ENCODE measurements at places on chromosomes 16 and 17. TPM values are rescaled to one million over a fixed set of nuclear protein-coding genes. Genes with fewer than 3 reads are reported as not detected.

LRRC75A gene
- 40.5 TPM for polyA plus RNA-seq

ZPBP2 gene
- not detected for polyA plus RNA-seq

DNA sequence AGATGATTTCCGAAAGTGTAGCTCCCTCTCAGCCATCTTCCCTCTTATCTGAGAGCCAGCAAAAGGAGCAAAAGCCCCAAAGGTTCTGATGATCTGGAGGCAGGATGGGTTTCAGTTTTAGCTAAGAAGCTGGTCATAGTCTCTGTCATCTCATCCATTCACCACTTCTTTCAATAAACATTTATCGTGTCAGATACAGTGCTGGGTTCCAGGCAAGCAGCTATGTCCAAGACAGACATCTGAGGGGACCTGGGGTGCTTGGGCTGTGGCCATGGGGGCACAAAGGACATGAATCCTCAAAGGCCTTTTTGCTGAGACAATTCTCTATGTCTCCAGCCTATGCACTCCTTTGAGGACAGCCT, 1.0 kb upstream of the ETV4 start:
- no peak for DNase-seq

DNA sequence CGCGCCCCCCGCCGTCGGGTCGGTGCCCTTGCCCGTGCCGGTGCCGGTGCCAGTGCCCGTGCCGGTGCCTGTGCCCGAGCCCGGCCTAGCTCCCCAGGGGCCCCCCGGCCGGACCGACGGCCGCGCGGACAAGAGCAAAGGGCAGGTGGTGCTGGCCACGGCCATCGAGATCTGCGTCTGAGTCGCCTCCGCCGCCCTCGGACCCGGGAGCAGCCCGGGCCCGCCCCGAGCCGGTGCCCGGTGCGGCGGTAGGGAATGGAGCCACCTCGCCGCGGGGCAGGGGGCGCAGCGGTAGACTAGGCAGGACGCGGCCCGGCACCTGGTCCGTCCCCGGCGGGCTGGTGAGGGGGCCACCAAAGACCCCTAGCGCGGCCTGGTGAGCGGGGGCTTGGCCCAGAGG, 28.4 kb downstream of the SBK1 start:
- DNase-seq: no peak

EFTUD2 gene
- polyA plus RNA-seq: 20.6 TPM

- no peak for DNase-seq
Observed at GRCh38 chr17:79749156-79749815, 18.5 kb downstream of the ENPP7 start.

DNA sequence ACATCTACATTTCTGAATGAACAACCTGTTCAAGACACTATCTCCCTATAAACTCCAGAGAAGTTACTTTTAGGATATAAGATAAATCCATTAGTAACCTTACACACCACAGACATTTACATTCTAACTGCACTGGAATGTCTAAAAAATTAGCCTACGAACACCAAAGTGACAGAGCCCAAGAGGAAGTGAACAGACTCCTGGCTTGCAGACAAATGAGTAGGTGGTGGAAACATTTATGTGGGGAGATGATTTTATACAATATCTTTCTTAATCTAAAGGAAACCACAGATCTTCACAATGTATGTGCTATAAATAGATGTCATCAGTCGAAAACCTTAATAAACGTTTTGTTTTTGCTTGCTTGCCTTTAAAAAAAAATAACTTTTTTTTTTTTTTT, 18.8 kb downstream of the ZNF652 start:
- no peak for DNase-seq

OVCA2 gene
- polyA plus RNA-seq: 66.8 TPM

PRAC1 gene
- 388 TPM for polyA plus RNA-seq

ATP2C2 gene
- 7.2 TPM for polyA plus RNA-seq

- DNase-seq: no peak
Observed at GRCh38 chr17:77120868-77121267, 19.9 kb upstream of the SEC14L1 start.

GRCh38 chr16:1474796-1475551, at the start of gene CLCN7:
Gene CLCN7, minus strand, starts transcription at chr16:1475028. Its CDS starts 54 bp downstream, at chr16:1474974.
- DNase-seq: peak; percentile 96

DNA sequence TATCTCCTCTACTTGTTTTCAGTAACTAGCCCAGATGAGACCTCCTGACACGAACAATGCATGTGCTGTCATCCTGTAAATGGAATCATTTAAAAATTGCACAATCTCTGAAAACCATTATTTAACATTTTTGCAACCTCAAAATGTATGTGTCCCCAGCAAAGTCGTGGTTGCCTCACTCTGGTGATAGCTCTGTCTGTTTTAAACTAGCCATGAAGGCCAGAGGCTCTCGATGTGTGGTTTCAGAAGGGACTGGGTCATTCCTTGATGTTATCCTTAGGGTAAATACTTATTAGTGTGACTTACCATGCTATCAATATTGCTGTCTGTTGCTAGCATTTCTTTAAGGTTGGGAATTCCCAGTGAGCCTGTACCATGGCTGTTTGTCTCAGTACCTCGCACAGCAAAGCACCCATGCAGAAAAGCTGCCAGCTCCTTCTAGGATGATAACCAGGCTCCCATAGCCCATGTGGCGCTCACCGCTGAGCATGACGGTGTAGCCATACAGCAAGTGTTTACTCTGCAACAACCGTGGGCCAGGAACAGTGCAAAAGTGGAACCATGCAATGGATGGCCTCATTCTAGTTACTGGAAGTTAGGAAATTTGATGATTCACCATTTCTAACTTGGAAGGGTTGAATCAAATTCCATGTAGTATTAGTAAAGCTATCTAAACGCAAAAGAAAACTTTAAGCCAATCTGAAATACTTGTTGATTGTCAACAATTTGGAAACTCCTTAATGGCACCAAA, 2.9 kb upstream of the PGS1 start:
- peak; percentile 87 for DNase-seq

- DNase-seq: no peak
Observed at GRCh38 chr16:2282866-2283555, 15.1 kb upstream of the RNPS1 start.

SHCBP1 gene
- polyA plus RNA-seq: 6.8 TPM

GRCh38 chr17:62935098-62935497, 30.9 kb upstream of the TANC2 start:
- no peak for DNase-seq

GRCh38 chr17:47840001-47840741, 902 bp downstream of the SCRN2 start:
- no peak for DNase-seq

DNA sequence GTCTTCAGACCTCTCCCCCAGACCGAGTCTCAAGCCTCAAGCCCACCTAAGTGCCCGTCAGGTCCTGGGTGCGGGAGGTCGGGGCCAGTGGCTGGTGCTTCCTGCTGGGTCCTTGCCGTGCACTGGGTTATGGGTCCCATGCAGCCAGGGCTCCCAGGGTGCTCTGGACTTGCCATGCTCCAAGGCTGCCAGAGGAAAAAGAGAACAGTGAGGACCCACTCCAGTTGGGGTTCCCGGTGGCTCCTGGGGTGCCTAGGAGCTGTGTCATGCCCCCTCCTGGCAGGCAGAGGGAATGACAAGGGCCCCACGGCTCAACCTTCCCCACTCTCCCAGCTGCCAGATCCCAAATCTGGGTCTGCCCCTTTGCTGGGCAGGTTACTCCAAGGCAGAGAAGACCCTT, 3.8 kb downstream of the SNX20 start:
- no peak for DNase-seq

CWC25 gene
- polyA plus RNA-seq: 11.3 TPM

DNA sequence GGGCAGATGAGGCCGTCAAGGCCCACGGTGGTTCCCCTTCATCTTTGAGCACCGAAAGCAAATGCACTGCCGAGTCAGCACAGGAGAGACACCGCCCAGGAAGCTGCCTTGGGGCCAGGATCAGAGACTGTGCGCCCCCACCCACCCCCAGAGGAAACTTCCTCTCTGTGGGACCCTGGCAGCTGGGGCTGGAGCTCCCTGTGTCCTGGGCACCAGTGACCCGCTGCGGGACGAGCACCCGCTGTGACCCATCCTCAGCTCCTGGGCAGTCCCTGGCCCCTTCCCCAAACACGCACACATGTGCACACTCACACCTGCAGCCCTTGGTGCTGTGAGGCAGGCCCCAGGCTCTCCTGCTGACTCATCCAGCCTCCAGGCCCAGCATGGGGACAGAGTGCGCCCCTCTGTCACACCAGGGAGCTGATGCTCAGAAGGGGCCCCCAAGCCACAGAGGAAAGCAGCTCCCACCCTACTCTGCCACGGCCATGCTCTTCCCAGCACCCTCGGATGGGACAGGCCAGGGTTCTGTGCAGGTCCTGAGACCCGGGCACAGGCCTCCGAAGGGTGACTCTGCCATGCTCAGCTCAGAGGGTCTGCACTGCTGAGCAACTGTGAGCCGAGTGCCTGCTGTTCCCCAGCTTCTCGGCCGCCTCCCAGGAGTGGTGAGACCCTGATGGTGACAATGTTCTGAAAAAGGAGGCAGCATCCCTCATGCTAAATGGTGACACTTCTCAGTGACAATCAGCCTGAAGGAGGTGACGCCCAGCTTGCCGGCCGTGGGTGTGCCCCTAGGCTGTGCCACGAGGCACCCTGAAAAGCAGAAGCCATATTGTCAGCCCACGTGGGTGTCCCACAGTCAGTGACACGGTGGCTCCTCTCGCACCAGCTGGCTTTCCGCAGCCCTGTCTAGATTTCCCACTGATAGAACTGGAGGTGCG, 3.6 kb downstream of the PIEZO1 start:
- no peak for DNase-seq

DNA sequence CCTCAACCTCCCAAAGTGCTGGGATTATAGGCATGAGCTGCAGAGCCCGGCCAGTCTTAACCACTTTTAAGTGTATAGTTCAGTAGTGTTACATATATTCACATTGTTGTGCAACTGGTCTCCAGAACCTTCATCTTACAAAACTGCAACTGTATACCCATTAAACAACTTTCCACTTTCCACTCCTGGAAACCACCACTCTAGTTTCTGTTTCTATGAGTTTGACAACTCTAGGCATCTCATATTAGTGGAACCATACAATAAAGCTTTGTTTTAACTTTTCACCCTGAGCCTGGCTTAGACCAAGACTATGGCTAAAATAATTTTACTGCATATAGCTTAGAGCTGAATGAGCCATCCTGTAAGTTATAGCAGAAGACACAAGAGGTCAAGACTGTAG, 108.0 kb upstream of the GOT2 start:
- DNase-seq: no peak

CCL8 gene
- polyA plus RNA-seq: 2.5 TPM

GRCh38 chr17:68054296-68054900, 18.9 kb downstream of the KPNA2 start:
- no peak for DNase-seq

GRCh38 chr16:8919934-8920462, 37.8 kb downstream of the LITAFD start:
- no peak for DNase-seq

DNA sequence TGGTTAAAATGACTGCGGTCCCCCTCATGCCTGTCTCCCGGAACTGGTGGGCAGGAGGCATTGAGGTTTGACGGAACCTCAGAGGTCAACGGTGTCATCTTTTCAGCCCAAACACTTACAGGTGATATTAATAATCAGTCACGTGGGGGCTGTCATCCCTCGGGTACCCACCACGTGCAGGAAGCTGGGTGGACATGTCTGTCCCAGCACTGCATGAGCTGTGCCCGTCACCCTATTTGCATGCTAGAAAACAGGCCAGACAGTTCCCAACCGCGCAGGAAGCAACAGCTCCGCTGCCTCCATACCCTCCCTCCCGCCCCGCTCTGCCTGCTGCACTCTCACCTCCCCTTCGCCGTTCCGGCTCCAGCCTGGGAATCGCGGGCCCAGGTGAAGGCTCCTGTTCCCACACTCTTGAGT, 1.4 kb downstream of the SYNGR3 start:
- DNase-seq: no peak

GRCh38 chr16:760545-761343, at the start of gene MSLN:
Gene MSLN, plus strand, starts transcription at chr16:760734. Its CDS starts 1,947 bp downstream, at chr16:762681.
- no peak for DNase-seq

DNA sequence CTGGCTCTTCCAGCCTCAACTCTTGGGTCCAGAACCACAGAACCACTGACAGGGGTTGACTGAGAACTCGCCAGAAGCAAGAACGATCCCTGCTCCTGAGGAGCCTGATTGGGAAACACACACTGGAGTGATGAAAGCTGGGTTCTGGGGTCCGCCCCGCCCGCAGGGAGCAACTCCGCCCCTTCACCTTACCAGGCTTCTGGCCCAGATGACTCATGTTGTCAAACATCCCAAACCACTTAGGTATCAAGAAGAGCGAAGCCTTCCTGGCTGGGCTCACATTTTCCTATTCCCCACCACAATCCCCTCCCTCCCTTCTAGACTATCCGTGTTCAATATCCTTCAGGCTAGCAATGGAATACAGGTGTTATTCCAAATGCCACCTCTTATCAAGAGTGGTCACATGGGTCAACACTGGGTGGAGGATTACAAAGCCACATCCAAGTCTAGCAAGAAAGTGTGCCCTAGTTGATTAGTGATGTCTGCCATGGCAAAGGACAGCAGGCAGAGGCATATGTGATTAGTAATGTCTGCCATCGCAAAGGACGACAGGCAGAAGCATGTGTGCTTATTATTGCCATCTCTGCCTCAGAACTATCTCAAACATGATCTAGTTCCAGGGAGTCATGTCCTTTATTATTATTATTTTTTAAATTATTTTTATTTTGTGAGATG, 70.5 kb downstream of the TIMM22 start:
- DNase-seq: no peak

DNA sequence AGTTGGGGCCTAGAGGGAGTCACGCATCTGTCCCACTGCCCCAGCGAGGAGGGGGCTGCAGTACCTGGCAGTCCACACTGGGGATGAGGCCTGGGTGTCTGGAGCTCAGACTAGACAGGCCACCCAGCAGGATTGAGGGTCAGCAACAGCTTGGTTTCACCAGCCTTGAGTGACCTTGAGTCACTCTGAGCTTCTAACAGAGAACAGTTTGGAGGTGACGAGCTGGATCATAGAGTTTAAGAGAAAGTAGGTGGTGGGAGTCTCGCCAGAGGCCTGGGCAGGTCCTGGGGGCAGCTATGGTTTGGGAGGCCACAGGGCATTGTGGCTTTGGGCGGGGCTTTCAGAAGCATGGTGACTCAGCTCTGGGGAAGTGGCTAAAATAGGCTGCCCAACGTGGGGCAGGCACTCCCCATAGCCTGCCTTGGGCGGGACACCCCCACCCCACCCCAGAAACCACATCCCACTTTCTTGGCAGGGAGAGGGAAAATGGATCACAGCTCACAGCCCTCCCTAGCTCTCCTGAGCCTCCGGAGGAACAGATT, 20.5 kb downstream of the CDC42EP4 start:
- DNase-seq: peak; percentile 85

DNA sequence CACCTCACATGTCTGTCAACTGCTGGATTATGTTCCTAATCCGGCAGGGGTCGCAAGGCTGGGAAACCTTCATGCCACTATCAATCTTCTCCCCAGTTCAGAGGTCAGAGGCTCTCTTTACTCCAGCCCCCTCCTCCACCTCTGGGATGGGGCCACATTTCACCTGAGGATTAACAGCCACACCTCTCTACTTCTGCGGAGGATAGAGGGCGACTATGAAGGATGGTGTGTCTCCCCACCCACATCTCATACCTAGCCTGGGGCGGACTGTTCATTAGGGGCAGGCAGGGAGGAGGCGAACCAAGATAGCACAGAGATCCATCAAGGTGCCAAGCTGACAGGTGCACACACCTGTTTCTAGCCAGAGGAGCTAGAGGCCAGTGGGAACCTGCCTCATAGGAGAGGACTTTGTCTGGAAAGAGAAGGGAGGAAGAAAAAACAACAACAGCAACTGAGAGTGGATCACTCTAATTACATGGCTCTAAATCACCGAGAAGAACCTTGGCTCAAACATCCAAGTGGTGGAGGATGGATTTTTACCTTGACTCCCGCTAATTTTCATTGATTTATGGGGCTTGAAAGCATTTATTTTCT, 41.9 kb upstream of the SKAP1 start:
- no peak for DNase-seq
